Ovary (tissue), 10 donors: ENCODE measurements at places on chromosomes 4 and X. TPM values are rescaled to one million over a fixed set of nuclear protein-coding genes. Genes with fewer than 3 reads are reported as not detected.

GAGE12H gene
- not detected for polyA plus RNA-seq

CENPVL1 gene
- polyA plus RNA-seq: not detected

CRMP1 gene
- 4.9 TPM for polyA plus RNA-seq

ARHGAP36 gene
- polyA plus RNA-seq: not detected

SULT1B1 gene
- polyA plus RNA-seq: 0.90 TPM
